ENCODE measurements at places on chromosomes 2 and 18.

GRCh38 chr2:27893006-27893405, 2.5 kb downstream of the BABAM2 start:
- DNase-seq: no peak

GRCh38 chr2:20622296-20622686, 28.6 kb downstream of the HS1BP3 start:
- no peak for DNase-seq

DNA sequence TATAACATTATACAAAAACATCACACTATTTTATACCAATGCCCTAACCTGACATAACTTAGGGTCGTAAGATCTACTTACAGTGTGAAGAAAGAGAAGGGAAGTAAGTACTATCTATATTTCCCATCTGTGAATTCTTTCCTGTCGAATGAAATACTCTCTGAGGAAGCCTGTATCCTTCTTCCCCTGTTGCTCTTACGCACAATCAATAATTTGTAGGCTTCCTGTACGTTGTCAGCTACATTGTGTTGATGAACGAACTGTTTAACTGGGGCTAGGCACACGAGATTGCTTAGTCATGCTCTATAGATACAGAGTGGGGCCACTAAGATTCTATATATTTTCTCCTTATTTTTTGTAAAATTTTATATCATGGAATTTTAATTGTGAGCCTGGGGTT, 1125.0 kb upstream of the CELF4 start:
- DNase-seq: no peak

DNA sequence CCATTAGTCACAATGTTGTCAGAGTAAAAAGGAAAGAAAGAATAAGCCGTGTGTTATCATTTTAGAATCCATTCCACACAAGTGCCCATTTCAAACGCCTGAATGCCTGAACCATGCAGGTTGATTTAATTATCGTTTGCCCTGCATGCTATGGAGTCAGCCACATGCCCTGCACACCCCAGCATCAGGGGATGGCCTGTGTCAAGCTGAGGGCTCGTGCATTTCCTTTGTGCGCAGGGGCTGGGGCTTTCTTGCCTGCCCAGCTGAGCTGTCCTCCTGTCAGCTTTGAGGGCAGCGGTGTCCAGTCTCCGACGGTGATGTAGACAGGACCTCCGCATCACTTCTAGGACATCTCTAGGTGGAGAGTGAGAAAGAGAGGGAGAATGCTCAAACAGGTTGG, 200.4 kb downstream of the TSN start:
- no peak for DNase-seq

DNA sequence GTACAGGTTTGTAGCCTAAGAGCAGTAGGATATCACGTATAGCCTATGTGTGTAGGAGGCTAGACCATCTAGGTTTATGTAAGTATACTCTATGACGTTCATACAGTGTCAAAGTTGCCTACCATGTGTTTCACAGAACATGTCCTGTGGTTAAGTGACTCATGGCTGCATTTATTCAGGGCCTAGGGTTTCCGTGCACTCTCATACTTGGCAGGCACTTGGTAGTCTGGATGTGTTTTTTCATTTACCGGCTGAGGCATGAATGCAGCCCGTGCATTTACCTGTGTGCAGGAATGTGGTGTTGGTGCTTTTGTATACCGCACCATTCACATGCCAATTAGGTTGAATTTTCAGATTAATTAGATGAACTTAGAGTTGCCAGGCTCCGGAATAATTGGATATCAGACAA, 43.4 kb downstream of the MYL12B start:
- DNase-seq: no peak

DNA sequence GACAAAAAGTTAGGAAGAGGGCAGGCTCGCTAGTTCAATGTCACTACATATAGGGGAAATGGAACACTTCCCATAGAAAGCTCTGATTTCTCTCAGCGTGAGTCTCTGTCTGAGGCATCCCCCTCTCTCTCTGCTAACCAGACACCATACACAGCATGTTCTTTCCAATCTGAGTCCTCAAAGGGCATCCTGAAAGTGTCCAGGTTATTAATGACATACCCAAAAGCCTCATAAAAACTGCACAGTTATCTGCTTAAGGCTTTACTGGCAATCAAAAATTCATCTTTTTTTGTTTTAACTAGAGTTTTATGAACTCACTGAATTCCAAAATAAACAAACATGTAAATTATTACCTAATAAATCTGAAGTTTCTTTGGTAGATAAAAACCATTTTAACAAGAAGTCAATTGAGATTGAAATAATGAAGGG, 137.4 kb downstream of the AFF3 start:
- DNase-seq: no peak

- no peak for DNase-seq
Measured at GRCh38 chr2:219737270-219737691, 109.9 kb downstream of the SLC4A3 start.

GRCh38 chr18:34261865-34262780, 37.4 kb upstream of the NOL4 start:
- no peak for DNase-seq

DNA sequence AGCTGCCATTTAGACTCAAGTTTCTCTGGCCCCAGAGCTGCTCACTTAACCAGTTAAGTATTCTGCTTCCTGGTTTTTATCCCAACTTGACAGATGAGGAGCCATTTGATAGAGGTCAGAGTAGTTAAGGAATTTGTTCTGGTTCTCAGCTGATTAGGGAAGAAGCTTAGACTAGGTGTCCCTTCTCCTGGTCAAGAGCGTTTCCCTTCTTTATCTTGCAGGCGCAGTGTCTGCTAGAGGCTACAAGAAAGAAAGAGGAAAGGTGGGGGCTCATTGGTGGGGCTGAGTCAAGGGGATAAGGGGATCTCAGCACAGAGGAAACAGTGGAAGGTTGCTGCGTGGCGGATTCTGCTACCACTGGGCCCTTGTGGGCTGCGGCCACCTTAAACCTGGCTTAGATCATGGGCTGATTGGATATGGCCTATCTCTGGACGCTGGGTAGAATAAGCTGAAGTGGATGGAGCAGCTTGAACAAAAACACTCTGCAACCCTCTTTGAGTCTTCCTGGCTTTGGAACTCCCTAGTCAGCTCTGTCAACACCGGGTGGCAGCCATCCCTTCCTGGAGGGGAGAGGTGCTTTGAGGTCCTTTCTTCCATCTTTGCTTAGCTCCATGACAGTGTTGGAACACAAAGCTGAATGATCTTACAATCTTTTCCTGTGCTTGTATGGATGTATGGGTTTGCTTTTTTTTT, 70.8 kb downstream of the QPCT start:
- DNase-seq: no peak

GRCh38 chr2:239953418-239954061, 71.6 kb downstream of the NDUFA10 start:
- no peak for DNase-seq

DNA sequence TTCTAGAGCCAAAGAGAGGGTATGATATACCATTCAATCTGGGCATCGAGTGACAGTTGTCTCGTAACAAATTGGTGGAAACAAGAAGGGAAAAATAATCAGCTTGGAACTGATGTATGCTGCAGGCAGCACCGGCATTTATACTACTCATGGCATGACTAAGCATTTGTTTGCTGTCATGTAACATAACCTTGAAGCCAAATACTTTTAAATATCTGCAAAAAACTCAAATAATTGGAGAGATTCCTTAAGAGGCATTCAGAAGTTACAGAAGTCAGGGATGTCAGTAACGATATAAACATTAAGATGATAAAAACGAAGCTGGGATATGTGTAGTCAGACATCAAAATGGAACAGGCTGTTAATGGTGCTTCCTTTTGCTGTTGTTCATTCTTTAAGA, 157.3 kb upstream of the MMADHC start:
- no peak for DNase-seq

- DNase-seq: no peak
Measured at GRCh38 chr2:106363791-106364190, 104.4 kb downstream of the RGPD3 start.

GRCh38 chr2:127563458-127564428, 28.3 kb downstream of the MYO7B start:
- DNase-seq: no peak

DNA sequence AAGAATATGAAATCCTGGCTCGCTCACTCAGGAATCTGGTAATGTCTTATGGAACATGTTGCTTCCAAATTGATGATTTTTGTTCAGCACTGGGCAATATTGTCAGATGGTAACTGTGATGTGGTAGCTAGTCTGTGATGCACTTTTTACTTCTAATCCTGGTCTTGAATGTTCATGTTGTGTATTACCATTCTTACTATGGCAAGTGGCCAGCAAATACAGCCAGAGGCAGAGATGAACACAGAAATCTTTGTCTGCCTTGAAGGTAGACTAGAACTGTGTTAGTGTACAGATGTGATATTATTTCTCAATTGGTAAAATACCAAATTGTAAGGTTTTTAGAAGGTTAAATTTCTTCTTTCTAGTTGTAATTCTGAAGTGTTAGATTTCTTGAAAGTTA, 83.3 kb downstream of the UBE2E3 start:
- no peak for DNase-seq
